Cerebellar nuclear complex (tissue), 1 donor: ENCODE measurements at places on chromosomes 12 and 14.

- no peak for DNase-seq
Measured at GRCh38 chr12:108975024-108975593, 45.8 kb downstream of the SVOP start.

DNA sequence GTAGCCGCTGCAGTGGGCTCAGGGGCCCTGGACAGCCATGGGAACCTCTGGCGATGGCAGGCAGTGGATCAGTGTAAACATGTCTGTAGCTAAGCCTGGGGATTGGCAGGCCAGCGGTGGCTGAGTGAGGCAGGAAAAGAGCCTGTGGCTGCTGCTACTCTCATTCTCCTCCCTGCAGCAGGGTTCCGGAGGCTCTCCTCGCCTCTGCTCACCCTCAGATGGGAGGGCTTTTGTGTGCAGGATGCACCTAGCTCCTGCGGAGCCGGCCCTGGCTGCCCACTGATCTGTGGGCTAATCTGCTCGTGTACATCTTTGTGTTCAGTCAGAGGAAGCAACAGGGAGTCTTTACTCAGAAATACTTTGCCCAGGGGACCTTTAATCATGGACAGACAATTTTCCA lies 59.5 kb downstream of the GALNT8 start:
- no peak for DNase-seq

GRCh38 chr14:35695072-35695471 lies 114.0 kb downstream of the RALGAPA1 start:
- DNase-seq: no peak

DNA sequence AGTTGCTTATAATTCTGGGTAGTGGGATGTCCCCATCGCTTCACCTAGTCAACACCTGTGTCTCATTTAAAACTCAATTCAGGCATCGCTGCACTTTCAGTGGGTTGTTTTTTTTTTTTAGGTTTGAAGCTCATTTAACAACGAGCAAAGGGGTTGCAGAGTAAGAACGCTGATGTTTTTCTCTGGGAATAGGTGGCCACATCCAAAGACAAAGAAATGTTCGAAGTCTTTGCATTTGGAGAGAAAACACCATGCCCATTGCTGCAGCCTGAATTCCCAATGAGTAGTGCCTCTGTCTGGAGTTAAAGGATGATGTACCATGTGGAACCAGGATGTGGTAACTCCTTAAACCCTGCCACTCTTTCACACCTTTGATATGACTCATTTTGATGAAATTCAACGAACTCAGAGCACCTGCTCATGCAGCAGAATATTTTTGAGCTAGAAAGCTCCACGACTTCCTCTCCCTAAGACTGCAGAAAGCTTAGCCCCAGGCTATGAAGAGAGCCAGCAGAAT lies 35.1 kb upstream of the BATF start:
- DNase-seq: no peak

GRCh38 chr12:125092108-125092871 lies 27.1 kb downstream of the AACS start:
- DNase-seq: no peak

GRCh38 chr12:24780697-24781368 lies 168.1 kb downstream of the BCAT1 start:
- DNase-seq: no peak

- no peak for DNase-seq
Measured at GRCh38 chr14:51657762-51658161, 6.1 kb downstream of the FRMD6 start.

GRCh38 chr14:101410126-101410525 lies 151.2 kb upstream of the DIO3 start:
- no peak for DNase-seq

GRCh38 chr14:32567543-32568384 lies 238.7 kb downstream of the AKAP6 start:
- DNase-seq: no peak

DNA sequence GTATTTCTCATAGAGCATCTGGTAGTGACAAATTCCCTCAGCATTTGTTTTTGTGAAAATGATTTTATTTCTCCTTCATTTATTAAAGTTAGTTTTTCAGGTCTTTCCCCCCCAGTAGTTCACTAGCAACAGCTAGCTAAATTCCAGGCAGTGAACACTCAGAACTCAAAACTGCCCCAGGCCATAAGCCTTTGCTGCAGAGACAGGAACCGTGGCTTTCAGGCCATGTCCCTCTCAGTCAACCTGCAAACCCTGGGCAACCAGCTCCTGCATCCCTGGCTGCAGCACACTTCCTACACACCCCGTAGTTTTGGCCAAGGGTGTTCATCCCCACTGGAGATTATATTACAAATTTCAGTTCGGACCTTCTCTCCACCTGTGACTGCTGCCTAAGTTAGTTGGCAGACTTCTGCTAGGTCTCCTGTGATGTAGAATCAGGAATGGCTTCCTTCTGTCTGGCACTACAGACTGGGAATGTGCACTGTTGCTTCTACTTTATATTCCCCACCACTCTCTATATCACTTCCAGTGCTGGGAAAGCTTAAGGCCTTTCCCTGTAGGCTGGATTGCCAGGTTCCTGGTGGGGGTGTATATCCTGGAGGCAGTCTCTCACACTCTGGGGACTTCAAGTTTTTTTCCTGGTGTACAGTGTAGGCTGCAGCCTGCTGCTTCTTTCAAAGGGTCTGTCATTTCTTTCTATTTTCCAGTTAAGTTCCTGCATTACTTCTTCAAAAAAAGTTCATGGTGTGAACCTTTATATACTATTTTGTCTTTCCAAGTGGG lies 924.4 kb upstream of the LRFN5 start:
- no peak for DNase-seq

GRCh38 chr14:33237115-33237740 lies 298.5 kb downstream of the NPAS3 start:
- no peak for DNase-seq

DNA sequence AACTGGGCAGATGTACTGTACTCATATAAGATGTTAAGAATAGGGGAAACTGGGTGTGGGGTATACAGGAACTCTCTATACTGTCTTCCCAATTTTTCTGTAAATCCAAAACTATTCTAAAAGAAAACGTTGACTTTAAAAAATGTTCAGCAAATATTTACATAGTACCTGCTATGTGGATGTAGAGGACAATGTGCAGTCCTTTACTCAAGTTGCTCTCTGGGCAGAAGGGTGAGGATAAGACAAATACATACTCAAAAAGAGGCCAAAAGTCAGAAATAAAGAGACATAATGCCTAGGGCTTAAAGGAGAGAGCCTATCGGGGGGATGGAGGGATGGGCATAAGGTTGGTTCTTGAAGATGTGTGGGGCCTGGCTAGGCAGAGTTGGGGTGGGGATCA lies 44.7 kb downstream of the PPP1R36 start:
- no peak for DNase-seq

GRCh38 chr12:15165012-15165659 lies 56.1 kb downstream of the RERG start:
- no peak for DNase-seq

DNA sequence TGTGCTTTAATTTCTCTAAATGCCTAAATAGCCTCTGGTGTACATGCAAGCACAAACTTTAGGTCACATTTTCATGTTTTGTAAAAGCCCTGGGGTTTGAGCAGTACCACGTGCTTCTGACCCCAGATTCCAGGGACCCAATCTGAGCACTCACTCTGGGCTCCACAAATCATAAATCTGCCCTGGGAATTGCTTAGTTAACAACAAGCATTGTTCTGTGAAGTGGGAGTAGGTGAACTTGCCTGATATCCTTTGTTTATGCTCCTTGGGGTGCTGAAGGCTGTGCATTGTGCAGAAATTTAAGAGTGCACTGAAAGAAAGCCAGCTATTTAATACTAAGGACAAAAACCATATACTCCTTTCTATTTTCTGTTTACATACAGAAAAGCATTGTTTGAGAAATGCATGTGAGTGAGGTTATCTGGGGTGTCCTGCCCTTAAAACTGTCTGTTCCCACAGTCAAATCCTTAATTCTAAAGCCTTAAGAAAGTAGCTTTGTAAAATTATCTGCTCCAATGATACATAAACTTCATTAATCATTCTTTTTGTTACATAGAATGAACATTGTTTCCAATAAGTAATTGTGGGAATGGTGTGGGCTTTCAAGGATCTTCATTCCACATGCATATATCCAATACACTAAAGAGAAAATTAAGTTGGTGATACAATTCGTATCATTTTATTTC lies 258.6 kb upstream of the NPAS3 start:
- no peak for DNase-seq

DNA sequence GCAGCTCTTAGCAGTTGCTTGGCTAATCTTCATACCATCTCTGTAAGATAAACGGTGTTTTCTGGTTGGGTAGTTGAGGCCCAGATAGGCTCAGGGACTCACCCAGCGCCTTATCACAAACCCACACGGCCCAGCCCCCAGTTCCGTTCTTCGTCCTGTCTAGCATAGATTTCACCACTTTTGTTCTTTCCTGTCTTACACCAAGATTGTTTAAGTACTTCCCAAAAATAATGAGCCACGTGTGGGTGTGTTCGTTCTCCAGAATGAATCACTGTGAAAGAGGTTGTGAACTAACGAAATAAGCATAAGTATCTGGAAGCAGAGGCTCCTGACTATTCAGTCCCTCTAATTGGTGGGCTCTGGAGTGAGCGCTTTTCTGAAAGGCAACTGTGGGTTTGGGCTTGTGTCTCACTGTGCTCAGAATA lies 21.4 kb downstream of the ACVR1B start:
- DNase-seq: no peak

GRCh38 chr12:55748230-55748993 lies 5.5 kb downstream of the GDF11 start:
- no peak for DNase-seq

- no peak for DNase-seq
Measured at GRCh38 chr14:43001731-43002130, 1395.1 kb downstream of the LRFN5 start.

DNA sequence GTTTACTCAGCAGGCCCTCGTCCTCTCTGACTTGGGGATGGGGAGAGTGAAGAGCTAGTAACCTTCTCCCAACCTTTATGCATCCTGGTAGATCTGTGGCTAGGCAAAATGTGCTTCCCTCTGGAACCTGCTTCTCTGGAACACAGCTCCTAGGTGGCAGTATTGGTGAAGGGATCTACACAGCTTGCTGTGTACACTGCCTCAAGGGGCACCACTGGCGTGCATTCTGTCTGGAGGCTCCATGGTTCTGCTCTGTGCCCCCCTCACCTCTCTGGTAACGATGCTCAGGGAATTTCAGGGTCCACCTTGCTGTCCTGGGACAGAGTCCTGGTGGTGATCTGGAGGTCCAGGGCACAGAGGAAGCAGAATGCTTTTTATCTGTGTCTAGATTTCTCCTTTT lies 43.5 kb upstream of the KCNA5 start:
- no peak for DNase-seq

- DNase-seq: no peak
Measured at GRCh38 chr12:129559776-129560175, 344.0 kb downstream of the TMEM132D start.

DNA sequence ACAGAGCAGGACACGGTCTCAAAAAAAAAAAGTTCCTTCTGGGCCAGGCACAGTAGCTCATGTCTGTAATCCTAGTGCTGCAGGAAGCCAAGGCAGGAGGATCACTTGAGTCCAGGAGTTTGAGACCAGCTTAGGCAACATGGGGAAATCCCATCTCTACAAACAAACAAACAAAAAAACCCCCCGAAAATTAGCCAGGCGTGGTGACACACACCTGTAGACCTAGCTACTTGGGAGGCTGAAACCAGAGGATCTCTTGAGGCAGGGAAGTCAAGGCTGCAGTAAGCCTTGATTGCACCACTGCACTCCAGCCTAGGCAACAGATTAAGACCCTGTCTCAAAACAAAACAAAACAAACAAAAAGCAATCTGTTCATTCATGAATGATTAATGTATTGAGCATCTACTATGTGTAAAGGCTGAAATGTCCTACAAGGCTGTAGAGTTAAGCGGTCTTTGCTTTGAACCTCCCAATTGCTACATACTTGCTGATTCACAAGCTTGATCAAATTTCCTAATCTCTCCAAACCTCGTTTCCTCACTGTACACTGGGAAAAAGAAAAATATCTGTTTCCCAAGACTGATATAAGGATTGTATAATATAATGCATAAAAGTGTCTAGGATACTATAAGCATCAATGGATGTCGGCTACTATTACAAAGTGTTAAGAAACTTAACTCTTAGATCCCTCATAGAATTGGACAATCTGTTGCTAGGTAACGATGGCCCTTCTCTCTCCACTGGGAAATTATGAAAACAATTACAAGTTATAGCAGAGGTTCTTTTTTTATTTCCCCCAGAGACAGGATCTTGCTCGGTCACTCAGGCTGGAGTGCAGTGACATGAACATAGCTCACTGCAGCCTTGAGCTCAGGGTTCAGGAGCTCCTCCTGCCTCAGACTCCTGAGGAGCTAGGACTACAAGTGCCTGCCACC lies 7.9 kb upstream of the RILPL2 start:
- DNase-seq: no peak

DNA sequence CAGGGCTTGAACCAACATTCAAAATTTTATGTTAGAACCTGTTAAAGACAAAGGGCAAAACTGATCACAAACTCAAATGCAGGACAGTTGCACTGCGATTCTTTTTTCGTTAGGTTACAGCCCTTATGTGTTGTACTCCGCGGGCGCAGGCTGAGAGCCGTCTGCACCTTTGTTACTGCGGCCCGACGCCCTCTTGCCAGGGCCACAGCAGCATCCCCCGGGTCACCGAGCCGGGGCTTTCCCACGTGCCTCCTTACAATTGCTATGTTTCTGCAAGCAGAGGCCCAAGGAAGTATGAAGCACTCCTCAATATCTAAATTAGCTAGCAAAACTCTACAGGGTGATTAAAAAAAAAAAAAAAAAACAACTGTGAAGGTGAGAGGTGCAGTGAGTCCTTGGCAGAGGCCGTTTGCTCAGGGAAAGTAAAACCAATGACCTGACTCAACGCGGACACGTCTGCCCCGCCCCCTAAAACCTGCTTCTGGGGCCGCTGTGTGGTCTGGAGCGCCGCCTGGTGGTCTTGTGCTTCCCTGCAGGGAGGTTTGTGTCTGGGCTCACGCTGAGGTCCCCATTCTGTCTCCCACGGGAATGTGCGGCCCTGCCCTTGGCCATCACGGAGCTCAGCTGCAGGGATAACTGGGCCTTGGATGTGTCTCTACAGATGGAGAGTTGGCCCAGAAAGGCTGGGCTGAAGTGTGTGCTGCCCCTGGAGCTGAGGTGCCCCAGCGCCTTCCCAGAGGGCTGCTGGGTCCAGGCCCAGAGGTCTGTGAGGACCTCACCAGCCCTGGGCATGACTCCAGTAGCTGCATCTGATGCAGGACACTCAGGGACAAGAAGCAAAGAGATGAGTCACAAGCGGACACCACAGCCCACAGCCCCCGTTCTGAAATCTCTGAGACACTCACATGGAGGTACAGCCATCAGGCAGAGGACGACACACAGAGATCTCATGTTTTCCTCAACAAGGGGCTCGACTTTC lies 418.5 kb downstream of the TMEM121 start:
- DNase-seq: no peak

- no peak for DNase-seq
Measured at GRCh38 chr12:93145086-93145485, 216.0 kb upstream of the EEA1 start.
